Stimulated activated CD4-positive, alpha-beta T cell treated with anti-CD3 and anti-CD28 coated beads, Interleukin-15, amount 100 ng/mL, for 24 hours (primary cell): ENCODE measurements at places on chromosomes 12 and 14.

- DNase-seq, result no peak
Observed at GRCh38 chr12:121980191-121980891, 41.3 kb upstream of the BCL7A start.

- no peak for DNase-seq
Observed at GRCh38 chr14:95741038-95741490, 27.1 kb upstream of the TCL1A start.

DNA sequence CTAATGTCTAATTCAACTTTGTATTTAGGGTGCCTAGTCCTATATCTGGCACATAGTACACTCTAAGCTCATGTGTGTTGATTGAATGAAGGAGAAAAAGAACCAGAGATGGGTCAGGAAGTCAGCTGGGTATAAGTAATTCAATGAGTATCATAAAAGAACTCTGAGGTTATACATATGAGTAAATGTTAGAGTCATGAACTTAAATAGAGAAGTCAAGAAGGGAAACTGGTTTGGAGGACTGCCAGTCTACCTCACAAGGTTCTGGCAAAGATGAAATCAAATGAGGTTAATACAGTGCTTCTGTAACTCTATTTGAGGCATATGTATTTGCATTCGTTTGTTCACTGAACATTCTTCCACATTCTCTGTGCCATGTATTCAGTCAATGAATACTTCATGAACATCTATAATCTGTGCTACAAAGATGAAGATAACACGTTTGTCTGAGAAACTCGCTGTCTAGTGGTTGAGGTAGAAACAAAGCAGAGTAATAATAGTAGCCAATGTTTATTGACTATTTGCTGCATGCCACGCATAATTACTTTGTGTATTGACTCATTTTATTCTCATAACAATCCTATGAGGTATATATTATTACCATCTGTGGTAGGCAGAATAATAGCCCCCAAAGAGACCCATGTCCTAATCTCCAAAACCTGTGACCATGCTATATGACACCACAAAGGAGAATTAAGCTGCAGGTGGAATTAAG, 88.9 kb downstream of the PTGER2 start:
- DNase-seq, result peak; percentile 46

- peak; percentile 80 for DNase-seq
Observed at GRCh38 chr14:75522224-75522982, at the start of gene BATF. Gene BATF, plus strand, starts transcription at chr14:75522469. Its CDS starts 214 bp downstream, at chr14:75522683.

GRCh38 chr12:726281-727140, 25.9 kb upstream of the WNK1 start:
- DNase-seq, result no peak

DNA sequence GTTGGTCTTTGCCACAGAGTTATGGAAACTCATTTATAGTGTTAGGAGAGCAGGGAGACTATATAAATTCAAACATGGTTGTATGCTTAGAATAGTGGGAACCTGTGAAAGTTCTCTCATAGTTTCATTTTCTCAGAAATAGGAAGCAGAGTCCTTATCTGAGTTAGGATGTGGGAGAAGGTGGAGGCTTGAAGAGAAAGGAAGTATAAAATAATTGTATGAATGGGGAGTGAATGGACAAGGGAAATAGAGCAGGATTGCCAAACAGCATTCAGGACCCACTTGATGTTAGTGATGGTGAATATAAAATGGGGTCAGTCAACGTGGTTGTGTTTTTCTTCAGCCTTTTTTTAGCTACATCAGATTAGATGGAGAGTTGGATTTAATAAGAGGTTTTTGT, 34.0 kb upstream of the TPH2 start:
- no peak for DNase-seq

GRCh38 chr14:23861666-23862065, 91.9 kb upstream of the DHRS4 start:
- no peak for DNase-seq

- no peak for DNase-seq
Observed at GRCh38 chr14:104172349-104172748, 34.0 kb downstream of the KIF26A start.

DNA sequence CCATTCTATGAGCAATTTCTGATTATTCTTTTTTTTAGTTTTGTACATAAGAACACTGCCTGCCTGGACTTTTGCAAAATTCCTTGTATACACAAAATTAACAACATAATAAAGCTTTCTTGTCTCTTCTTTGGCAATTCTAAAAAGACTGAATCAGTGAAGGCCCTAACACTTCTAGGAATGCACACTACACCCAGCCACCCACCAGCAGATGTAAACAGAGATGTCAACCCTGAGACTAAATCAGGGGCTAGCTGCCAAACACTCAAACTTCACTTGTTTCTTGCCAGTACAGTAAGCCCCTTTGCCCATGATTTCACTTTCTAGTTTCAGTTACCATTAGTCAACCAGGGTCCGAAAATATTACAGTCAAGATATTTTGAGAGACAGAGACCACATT, 15.5 kb downstream of the DCAF5 start:
- DNase-seq, result no peak

GRCh38 chr12:57632073-57632957, 686 bp downstream of the B4GALNT1 start:
- DNase-seq, result peak; percentile 42

DNA sequence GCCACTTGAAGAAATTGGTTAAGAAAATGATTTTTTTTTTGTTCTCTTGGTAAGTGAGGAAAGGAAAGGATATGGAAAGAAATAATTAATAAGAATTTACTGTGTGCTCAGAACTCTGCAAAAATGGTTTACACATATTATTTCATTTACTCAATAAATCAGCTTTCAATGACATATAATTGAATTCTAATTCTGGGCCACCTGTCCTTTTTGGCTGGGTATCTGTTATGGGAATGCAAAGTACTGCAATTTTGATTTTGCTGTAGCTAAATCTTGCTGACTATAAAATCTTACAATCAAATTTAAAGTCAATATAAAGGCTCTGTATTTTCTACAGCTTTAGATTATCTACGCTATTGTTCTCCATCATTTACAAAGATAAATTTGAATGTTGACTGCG, 147.1 kb downstream of the GRIP1 start:
- DNase-seq, result no peak

DNA sequence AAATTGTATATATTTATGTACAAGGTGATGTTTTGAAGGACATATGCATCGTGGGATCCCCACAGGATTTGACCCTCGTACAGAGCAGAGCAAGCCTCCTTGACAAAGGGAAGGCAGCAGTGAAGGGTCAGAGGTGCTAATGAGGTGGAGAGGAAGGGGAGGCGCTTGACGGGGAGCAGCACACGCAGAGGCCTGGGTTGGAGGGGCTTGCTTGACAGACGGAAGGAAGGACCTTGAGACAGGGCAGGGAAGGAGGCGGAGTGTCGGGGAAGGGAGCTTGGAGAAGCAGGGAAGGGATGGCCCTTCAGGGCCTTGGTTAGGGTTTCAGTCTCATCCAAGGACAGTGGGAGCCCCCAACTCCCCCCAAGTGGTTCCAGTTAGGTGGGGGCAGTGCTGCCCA, 52.6 kb downstream of the ZNF664 start:
- no peak for DNase-seq

- DNase-seq, result no peak
Observed at GRCh38 chr12:68070957-68071356, 81.7 kb downstream of the IFNG-AS1 start.

- no peak for DNase-seq
Observed at GRCh38 chr12:21849878-21850277, 75.4 kb upstream of the KCNJ8 start.

DNA sequence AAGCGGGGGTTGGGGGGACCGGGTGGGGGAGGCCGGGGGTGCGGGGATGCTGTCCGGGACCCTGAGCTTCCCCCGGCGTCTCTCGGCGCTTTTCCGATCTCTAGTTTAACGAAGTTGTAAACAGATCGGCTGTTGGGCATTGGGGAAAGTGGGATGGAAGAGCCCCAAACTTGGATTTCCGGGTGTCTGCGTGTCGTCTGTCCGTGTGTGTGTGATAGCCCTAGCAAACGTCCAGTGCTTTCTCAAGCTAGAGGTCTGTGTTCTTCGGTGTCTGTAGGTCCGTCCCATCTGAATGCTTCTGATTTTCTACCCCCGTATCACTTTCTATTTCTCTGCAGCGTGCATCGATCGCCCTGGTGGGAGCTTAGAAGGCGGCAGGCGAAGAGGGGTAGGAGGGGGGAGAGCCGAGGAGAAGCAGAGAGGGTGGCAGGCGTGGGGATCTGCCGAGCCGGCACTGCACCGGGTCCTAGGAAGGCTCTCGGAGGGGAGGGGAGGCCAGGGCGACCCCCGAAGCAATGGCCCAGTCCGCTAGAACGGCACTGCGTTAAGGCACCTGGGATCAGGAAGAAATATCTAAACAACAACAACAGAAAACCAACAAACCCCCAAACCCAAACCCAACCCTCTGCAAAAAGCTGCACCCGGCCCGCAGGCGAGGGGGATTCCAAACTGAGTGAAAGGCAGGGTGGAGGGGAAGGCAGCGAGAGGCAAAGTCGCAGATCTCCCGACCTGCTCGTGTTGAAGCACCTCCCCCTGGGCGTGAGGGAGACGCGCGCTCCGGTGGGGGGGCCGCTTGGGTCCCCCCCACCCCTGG, 1.0 kb downstream of the KCNA1 start:
- DNase-seq, result peak; percentile 24

DNA sequence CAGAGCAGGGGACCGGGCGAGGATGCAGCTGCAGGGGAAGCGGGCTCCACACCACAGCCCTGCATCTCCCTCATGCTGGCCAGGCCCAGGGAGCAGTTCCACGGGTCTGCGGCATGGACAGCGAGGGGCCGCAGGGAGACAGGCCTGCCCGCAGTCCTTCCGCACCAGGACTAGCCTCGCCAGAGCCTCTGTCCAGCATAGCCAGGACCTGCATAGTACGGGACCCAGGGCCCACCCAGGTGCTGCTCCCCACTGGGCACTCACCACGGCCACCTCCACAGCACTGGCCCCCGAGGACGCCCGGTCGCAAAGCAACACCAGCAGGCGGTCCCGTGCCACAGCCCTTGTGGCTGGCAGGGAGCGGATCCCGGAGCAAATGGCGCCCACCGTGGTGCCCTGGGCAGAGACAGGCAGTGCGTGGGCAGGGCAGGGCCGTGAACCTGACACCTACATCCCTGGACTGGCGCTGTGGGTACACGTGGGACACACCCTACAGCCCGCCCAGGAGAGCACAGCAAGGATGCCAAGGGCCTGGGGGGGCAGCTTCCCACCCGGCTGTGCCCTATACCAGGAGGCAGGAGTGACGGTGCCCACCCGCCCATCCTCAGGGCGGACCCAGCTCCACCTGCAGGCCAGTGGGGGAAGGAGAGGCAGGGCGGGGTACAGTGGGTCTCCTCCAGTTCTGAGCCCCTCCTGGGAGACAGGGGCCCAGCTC, 23.8 kb downstream of the JAG2 start:
- no peak for DNase-seq

DNA sequence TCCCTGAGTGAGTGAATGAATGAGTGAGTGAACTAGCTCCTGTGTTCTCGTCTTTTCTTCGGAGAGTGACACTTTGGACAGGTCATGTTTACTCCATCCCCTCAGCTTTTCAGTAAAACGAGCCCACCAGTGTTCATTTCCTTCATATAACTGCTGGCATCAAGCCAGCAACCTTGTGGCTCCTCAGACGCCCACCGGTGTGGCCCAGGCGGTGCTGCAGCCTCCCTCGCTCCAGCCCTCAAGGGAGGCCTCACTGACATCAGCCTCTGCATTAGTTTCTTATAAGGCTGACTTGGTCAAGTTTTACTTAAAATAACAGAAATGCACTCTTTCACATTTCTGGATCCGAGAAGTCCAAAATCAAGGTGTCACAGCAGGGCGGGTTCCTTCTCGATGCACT, 188.0 kb downstream of the ZFP36L1 start:
- DNase-seq, result no peak

DNA sequence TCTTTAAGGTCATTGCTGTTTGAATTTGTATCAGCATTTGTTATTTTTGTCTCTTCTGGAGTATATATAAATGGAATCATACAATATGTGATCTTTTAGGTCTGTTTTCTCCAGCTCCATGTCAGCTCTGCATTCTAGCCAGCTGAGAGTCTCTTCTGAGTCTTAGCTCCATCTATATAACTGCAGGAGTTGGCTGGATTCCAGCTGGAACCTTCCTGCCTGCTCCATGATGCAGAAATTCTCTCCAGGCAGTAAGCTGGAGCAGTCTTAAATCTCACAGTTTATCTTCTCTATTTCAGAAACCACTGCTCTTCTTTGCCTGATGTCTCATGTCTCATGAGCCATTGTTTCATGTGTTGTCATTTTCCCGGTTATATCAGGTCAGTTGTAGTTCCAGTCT, 827.6 kb downstream of the NRXN3 start:
- DNase-seq, result no peak

- DNase-seq, result no peak
Observed at GRCh38 chr12:45582536-45582935, 147.0 kb upstream of the ARID2 start.

DNA sequence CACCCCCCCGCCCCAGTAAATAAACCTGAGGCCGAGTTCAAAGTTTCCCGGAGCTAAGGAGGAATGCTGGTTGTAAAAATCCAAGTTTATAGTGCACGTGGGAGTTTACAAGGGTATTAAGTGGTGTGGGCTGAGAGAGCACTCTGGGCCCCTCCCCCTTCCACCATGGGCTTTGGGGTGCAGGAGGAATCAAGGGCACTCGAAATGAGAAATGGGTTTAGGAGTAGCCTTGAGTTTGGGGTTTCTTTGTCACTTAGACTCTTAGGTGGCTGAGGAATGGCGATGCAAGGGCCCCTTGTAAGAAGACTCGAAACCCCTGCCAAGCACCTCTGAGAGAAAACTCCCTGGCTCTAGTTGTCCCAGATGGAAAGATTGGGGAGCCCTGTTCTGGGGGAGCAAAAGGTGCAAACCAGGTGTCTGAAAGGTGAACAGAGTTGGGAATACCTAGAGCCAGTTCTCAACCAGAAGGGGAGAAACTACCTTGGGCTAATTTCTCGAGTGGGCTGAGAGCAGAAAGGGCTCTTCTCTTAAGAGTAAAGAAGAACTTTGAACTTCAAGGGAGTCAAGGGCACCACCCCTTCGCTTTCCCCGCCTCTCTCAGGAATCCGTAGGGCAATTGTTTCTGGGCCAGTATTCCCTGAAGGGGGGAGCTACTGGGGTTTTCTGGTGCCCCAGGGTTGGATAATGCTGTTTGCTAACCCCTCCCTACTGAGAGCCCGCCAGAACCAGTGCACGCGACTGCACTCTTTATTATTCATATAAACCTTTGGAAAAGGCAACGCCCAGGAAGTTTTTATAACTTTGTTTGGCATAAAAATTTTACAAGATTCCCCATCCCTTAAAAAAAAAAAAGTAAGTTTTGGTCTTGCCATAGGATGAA, 4.0 kb upstream of the HOTAIR start:
- DNase-seq, result no peak

- DNase-seq, result no peak
Observed at GRCh38 chr14:85619851-85620250, 89.9 kb downstream of the FLRT2 start.

DNA sequence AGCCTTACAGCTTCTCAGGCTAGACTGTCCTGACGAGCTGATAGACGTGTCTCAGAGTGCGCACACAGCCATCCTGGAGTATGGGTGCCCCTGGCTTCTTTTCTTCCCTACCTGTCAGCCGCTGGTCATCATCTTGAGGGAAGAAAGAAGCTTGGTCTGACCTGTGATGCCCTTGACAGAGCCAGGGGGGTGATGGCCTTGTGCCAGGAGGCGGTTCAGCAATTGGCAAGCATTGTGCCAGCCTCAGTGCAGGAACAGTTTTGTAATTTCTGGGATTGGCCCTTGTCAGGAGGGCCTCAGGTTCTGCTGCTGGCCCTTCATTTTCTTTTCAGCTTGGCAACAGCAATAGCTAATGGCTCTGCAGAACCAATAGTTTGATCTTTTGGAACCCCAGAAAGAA, 80.1 kb downstream of the ADCK1 start:
- no peak for DNase-seq
